HTR-8/SVneo (cell line): ENCODE measurements at places on chromosomes 3 and 15.

- no peak for DNase-seq
Observed at GRCh38 chr3:122255757-122256439, 69.2 kb upstream of the CSTA start.

GRCh38 chr3:128409624-128410581, 56.8 kb downstream of the DNAJB8 start:
- DNase-seq: no peak

- no peak for DNase-seq
Observed at GRCh38 chr3:129358772-129359371, 69.6 kb downstream of the EFCAB12 start.

- no peak for DNase-seq
Observed at GRCh38 chr3:46351646-46352045, 2.3 kb upstream of the CCR2 start.

DNA sequence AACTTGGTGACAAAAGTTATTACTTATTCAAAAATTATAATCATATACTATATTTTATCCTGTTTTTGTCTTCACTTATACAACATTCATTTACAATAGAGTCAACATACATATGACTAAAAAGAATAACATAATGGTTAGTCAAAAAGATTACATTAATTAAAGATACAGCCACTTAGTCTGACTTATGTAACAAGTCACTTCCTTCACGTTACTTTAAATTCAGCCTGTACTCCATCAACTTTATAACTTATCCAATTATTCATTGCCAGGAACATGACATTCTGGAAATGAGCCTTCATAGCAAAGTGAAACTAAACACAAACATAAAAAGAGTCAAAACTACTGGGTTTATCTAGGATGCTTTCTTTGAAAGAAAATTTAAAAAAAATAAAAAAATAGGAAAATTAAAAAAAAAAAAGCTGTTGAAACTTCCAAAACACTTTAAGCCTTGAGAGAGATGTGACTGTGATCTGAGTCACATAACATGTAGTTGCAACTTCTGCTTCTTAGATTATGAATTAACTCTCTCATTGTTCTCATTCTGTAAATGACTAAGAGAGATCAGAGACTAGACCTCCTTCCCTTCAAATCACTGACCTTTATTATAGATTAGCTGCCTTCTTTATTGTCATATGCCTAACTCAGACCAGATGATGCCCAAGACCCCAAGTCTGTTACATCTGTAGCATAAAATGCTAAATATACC, 107.8 kb downstream of the MYRIP start:
- no peak for DNase-seq

DNA sequence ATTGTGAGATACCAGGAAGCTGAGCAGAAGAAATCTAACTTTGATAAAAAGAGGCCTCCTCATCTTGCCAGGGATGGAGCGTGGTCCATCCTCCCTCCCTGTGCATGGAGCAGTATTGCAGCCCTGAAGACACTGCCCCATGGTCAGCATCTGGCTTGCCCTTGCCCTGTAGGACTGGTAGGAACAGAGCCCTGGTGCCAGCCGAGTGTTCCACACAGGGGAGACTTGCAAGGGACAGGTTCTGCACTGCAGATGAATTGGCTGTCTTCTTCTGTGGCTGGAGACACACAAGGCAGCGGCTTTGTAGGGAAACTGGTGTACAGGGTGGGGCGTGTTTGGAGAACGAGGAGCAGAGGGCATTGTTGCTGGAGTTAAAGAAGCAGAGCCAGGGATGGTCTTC, 110.5 kb downstream of the APBA2 start:
- no peak for DNase-seq

GRCh38 chr15:66251790-66252684, 1.5 kb downstream of the MEGF11 start:
- DNase-seq: peak; percentile 75

- DNase-seq: no peak
Observed at GRCh38 chr3:98581474-98581873, 11.9 kb downstream of the CPOX start.

DNA sequence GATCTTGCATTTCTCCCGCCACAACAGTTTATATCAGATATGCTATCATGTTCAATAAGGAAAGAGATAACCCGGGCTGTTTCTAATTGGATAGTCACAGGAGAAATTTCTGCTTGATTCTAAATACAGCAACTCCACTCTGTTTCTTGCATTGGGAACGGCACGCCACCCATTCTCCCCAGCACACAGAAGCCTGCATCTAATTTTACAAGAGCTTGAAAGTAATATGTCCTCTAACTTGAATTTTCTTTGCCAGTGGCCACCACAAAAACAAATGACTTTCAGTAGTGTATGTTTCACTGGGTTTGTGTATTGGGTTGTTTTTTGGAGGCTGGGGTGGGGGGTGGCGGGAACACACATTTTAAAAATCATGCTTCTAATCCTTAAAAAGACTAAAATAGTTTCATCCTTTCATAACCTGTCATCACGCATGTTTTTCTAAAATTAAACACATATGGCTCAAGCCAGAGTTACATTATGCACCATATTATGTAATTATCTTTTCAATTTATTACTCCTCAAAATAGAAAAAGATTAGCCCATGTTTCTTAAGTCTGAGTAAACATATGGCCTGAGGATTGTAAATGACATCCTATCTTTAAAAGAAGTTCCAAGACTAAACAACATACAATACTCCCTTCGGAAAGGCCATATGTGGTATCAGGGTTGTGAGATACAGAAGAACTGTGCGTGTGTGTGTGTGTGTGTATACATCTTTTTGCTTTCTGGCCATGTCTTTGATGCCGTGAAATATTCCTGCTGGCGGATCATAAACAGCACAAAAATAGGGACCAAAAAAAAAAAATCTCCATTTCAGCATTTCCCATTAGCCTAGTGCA, 176.3 kb downstream of the FOXP1 start:
- DNase-seq: no peak

- DNase-seq: no peak
Observed at GRCh38 chr3:87270908-87271700, 5.3 kb downstream of the POU1F1 start.

GRCh38 chr3:55090291-55090690, 162.4 kb upstream of the LRTM1 start:
- DNase-seq: no peak

DNA sequence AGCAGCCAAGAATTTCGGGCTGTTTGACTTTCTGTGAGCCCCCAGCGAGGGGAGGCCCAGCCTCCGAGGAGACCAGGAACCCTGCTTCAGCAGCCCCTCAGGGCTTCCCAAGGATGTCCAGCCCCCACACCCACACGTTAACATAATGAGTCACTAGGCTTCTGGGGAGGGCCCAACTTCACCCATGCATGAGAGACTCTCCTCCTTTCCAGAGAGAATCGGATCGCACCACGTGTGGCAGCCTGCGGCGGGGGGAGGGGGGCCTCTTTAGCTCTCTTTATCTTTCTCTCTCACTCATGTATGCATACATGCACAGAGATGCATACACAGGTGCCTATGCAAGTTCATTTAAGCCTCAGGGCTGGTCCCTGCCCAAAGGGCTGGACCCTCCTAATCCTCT, 3.1 kb upstream of the AP2M1 start:
- DNase-seq: no peak

DNA sequence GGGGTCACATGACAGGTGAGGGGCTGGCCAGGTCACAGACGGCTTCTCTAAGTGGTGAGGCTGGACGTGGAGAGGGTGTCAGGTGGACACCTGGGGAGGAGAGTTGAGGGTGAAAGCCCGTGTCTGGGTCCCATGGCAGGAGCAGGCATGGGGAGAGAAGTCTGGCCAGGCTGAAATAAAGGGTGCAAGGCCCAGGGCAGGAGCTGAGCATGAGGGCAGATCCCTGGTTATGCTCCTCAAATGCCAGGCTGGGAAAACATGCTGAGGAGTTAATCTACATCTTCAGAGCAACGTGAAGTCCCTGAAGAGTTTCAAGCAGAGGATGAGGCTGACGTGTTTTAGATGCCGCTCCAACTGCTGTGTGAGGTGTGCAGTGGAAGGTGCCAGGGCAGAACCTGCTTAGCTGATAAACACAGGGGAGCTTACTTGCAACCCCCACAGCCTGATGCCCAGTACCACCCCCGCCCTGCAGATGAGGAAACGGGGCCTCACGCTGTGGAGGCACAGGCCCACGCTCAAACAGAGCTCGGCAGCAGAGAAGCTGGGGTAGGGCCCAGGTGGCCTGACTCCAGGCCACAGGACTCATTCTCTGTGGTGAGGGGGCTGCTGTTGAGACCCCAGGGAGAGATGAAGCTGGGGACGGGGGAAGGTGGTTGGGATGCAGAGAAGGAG, 40.5 kb downstream of the HCN4 start:
- DNase-seq: no peak

DNA sequence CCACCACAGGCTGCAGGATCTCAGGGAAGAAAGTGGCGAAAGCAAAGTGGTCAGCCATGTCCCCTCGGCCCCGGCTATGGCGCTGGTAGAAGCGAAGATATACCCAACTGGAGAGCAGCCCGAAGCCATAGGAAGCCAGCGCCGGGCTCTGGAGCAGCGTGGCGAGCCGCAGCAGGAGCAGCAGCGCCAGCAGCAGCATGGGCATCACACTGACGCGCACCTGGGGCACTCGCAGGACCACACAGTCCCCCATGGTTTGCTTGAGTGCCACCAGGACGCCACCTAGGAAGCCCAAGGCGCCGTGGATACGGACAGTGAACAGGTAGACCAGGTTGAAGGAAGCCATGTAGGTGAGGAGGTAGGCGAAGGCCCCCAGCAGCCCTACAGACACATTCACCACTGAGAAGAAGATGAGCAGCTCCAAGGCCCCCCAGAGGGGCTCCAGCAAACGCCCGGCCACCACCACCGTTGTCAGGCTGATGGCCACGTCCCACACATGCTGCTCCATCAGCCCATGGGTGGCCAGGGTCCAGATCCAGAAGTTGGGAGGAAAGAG, 888 bp downstream of the TMEM115 start:
- DNase-seq: no peak

DNA sequence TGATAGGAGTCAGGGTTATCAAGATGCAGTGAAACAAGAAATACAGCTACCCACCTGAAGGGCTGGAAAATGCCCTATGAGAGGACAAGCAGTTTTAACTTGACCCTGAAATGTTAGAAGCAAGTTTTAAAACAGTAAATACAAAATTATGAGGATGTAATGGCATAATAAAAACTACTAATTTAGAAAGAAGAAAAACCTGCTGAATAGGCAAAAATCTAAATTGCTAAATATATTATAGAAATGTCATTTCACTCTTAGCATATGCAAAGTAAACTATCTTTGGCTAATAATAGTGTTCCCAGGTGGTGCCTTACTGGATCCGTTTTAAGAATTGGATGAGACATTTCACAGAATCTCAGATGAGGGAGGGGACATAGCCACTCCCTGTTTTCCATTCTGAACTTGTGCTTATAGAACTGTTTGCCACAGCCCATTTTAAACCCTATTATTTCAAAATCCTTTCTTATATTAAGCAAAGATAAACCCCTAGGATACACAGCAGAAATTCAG, 294.6 kb downstream of the LSAMP start:
- DNase-seq: no peak

- no peak for DNase-seq
Observed at GRCh38 chr3:64151342-64151871, 73.9 kb downstream of the PRICKLE2 start.

- no peak for DNase-seq
Observed at GRCh38 chr3:175430983-175431773, 572.0 kb downstream of the NAALADL2 start.

GRCh38 chr3:64049832-64050231, 26.5 kb upstream of the PSMD6 start:
- DNase-seq: no peak

- peak; percentile 27 for DNase-seq
Observed at GRCh38 chr15:62391641-62392262, 226.7 kb upstream of the C2CD4B start.

DNA sequence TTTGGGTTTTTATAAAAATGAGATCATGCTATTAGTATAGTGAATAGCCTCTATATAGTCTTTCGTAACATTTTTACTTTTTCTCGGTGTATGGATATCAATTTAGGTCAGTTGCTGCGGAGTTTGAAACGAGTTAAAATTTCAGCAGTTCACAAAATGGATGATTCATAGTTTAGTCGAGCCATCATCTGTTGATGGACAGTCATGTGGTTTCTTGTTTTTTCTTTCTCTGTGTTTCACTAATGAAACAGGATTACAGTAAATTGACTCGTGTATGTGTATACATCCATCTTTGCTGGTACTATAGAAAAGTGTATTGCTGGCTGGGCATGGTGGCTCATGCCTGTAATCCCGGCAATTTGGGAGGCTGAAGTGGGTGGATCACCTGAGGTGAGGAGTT, 106.8 kb downstream of the IGF1R start:
- DNase-seq: no peak

DNA sequence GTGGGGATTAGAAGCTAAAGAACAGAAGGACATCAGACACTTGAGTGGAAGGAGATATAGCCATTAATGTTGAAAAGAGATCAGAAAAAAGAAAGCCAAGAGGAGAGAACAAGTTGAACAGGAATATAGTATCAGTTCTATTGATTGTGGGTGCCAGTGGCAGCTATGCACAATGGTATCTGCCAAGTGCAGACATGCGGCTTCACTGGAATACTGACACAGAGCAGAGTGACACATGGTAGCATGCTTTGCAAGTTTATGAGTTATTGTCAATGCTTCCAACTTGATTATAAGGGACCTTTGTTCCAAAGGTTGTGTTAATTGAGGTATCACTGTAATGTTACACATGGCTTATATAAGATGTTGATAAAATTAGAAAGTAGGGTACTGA, 42.0 kb upstream of the TP63 start:
- no peak for DNase-seq
